Occipital lobe (tissue), 3 donors: ENCODE measurements at places on chromosomes 2 and 18. TPM values are rescaled to one million over a fixed set of nuclear protein-coding genes. Genes with fewer than 3 reads are reported as not detected.
A peak's percentile ranks its signal among the peaks of the same experiment; 100 is the strongest.

GRCh38 chr2:181675254-181675653, 5.1 kb downstream of the NEUROD1 start:
- DNase-seq: no peak

The ZNF521 gene
- total RNA-seq: 8.4 TPM

The LINC00305 gene
- total RNA-seq: not detected

GRCh38 chr2:24675338-24675737, 117.9 kb downstream of the PTRHD1 start:
- DNase-seq: no peak

The PSMG2 gene
- 73.2 TPM for total RNA-seq

- peak; percentile 32 for DNase-seq
Observed at GRCh38 chr2:109126501-109126860, 2.5 kb upstream of the SH3RF3 start.

- no peak for DNase-seq
Observed at GRCh38 chr18:49944663-49945062, 131.3 kb upstream of the ACAA2 start.
